ENCODE measurements at places on chromosomes 2 and 18.

- DNase-seq: no peak
These were observed 2.9 kb downstream of the RNF144A start for GRCh38 chr2:6919901-6920742.

GRCh38 chr2:150403457-150403856 is 84.0 kb downstream of the RND3 start:
- no peak for DNase-seq

DNA sequence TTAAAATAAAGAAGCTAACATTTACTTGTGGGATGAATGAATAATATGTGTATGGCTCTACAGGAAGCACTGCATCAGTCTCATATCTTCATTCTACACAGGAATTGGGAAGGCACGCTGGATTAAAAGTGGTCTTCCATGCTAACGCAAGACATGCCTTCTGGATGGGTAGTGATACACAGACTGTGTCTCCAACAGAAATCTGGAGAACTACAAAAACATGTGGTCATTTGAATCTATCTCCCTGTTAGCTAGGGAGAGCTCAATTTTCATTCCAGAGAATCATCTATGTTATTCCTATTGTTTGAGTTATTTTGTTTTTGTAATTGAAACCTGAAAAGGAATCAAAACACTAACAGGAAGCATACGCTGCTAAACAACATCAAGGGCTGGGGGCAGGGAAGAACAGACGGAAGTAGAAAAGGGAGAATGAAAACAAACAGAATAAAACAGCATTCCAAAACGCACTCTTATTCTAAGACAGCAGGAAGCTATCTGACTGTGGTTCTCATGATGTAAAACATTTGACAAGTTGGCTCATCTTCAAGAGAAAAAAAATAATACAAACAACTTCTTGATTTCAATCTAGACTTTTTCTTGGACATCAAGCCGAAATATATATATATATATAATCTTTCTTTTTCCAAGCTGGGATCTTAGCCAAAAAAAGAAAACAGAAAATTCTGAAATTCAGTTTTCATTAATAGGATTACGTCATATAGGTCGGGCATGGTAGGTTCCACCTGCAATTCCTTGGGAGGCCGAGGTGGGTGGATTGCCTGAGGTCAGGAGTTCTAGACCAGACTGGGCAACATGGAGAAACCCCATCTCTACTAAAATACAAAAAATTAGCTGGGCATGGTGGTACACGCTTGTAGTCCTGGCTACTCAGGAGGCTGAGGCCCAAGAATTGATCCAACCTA is 31.5 kb upstream of the ASNSD1 start:
- DNase-seq: no peak

- no peak for DNase-seq
These were observed 11.7 kb upstream of the SEMA4C start for GRCh38 chr2:96881349-96882195.

DNA sequence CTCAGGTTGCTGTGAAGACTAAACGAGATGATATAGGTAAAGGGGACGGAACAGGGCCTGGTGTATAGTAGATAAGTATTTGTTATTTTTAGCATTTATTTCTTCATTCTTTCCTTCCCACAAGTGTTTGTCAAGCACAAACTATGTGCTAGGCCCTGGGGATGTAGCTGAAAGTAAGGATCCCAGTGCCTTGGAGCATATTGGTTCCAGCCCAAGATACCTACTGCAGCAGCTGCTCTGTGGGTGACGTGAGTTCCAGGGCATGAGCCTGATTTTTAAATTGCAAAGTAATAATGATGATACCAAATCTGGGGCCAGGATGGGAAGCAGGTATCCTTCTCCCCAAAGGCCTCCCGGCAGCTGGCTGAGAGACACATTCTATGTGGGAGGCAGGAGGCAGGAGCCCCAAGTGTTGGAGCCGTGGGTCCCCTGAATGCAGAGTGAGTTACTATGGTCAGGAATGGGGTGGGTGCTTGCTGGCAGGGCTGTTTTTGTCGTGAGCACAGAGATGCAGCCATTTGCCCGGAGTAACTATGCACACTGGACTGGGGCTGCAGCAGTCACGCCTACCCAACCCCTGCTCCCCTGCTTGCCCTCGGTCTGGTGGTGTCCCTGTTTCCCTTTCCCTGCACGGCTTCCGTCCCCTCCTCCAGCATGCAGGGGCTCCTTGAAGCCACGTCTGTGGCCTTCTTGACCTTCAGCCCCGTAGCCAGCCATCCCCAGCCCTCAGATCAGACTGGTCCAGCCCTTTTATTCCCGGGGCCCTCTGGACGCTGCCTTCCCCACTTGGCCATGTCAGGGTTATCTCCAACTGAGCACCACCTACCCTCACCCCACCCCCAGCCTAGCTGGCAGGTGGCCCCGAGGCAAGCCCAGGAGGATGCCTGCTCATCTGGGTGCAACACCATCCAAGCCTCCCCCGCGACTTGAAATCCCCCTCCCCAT is 52.4 kb downstream of the INHBB start:
- DNase-seq: no peak

DNA sequence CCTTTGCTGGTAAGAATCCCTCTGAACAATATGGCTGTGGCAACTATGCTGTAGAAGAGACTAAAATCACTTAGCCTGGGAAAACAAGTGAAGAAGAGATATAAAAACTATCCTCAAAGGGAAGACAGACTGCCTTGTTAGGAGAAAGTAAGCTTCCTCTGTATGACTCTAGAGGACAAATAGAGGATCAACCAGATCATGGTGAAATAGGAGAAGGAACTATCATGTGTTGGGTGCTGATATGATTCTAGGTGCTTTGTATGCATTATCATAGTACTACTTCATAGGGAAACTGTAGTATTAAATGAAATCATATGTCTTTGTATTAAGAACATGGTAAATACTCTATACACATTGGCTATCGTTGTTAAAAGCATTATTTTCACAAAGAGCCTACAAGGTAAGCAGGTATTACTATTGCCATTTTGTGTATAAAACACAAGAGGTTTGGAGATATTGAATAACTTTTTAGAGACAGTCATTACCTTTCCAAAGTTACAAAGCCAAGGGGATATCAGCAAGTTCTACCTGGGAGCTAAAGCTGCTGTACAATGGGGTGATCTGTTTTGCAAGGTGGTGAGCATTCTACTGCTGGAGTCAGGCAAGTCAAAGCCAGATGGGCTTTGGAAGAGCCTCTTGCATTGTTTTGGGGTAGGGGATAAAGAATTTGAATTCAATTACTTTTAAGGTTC is 402.6 kb downstream of the ALK start:
- no peak for DNase-seq

- no peak for DNase-seq
These were observed 423.0 kb downstream of the IRS1 start for GRCh38 chr2:226376516-226377180.

DNA sequence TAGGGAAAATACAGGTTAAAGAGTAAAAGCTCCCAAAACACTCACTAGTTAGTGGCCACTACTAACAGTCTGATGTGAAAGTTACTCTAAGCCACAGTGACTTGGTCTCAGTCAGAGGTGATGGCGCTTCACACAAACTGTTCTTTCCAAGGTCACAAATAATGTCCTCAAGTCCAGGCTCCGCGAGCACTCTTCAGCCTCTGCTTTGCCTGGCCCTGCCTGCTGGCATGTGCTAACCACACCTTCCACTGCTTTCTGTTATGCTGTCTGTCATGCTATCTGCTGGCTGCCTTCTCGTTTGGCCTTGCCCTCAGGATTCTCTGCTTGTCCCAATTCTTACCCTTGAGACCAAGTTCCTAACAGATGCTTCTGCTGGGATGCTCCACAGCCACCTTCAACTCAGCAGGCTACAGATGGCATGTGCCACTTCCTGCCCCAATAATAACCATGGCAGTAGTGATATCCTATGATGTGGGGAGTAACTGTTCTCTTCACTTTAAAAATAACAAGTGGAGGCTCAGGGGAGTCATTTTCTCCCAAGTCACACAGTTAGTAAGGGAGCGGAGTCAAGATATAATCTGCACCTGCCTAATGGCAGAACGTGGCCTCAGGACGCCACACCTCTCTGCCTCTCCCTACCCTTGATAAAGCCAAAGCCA is 75.7 kb downstream of the ZAP70 start:
- no peak for DNase-seq

GRCh38 chr2:42129947-42130346 is 39.2 kb upstream of the EML4 start:
- DNase-seq: no peak

GRCh38 chr2:105885456-105885855 is 140.7 kb downstream of the NCK2 start:
- no peak for DNase-seq

DNA sequence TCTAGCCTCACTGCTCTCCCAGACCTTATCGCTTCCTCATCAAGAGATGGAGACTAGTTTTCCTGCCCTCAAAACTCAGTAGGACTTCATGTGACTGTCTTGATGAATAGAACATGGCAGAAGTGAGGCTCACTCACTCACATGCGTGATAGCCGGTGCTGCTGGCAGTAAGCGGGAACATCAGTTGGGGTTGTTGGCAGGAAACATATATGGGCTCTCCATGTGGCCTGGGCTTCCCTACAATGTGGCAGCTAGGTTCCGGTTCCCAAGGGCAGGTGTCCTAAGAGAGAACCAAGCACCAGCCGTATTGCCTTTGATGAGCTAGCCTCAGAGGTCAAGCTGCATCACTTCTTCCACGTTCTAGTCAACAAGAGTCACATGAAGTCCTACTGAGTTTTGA is 15.2 kb upstream of the FAHD2A start:
- no peak for DNase-seq

- DNase-seq: no peak
These were observed 15.4 kb downstream of the CPLX4 start for GRCh38 chr18:59303006-59303405.
